ENCODE measurements at places on chromosomes 1 and 21. TPM values are rescaled to one million over a fixed set of nuclear protein-coding genes. Genes with fewer than 3 reads are reported as not detected.

GRCh38 chr1:172536256-172536655 is 3.3 kb downstream of the SUCO start:
- no peak for DNase-seq

DNA sequence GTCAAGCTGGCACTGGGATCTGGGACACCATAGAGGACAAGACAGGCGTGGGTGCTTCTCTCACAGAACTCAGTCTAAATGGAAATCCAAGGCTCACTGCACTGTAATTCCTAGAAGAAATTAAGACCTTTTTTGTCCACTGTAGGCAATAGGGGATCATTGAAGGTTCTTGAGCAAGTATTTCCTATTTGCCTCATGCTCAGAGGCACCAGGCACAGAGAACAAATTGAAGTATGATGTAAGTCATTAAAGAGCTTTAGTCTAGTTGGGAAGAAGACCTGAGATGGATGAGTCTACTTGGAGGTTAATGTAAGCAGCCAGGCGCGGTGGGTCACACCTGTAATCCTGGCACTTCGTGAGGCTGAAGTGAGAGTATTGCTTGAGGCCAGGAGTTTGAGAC is 34.6 kb downstream of the EIF2D start:
- DNase-seq = no peak

- no peak for DNase-seq
These were observed 73.5 kb downstream of the CNST start for GRCh38 chr1:246639732-246640131.

GRCh38 chr1:198564716-198565115 is 24.2 kb upstream of the ATP6V1G3 start:
- DNase-seq = no peak

DNA sequence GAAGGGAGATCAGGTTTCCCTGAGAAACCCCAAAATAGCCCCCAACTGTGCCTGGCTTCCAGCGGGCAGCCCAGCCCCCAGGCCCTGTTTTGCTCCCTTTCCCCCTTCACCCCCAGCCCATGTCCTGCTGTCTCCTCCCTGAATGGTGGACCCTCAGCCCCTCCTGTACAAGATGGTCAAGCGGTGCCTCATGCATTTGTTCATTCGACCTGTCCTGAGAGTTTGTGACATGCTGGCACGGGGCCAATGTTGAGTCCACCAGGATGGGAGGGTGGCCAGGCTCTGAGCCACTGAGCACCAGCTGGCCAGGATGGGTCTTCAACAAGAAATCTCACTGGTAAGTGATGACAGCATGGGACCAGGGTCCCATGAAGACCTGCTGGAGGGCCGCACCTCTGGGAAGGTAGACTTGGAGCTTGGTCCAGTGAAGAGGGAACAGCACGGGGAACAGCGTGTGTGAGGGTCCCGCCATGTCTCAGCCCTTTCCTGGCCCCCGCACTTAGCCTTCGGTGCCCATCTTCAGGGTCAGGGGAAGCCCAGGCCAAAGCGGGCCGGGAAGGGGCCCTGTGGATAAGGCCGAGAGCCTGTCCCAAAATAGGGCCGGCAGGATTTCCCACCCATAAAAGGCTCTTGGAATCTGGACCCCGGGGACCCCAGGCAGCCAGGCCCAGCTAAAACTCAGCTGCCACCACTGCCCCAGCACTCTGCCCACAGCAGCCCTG is at the start of gene CALML6:
CALML6 (plus strand) TSS at position 290 of the 722 bp plus-strand sequence; CDS start at position 311, 21 bp downstream.
- DNase-seq = peak; percentile 73

- no peak for DNase-seq
These were observed 103.9 kb downstream of the TGFBR3 start for GRCh38 chr1:91781901-91782622.

DNA sequence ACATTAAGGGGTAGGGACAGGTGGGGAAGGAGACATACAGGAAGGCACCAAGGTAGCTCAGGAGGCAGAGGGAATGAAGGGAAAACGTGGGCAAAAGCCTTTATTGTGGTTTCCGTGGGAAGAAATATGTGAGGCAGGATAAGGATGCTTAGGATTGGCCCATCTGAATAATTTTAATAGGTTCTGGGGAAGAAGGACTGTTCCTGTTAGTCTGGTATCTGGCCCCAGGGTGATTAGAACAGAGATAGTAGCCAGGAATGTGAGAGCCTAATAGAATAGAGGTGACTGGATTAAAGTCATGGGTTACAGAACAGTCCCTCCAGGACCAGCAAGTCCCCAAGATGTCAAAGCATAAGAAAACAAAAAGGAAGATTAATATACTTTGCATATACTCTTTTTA is 545.2 kb upstream of the CAMK1G start:
- no peak for DNase-seq

DNA sequence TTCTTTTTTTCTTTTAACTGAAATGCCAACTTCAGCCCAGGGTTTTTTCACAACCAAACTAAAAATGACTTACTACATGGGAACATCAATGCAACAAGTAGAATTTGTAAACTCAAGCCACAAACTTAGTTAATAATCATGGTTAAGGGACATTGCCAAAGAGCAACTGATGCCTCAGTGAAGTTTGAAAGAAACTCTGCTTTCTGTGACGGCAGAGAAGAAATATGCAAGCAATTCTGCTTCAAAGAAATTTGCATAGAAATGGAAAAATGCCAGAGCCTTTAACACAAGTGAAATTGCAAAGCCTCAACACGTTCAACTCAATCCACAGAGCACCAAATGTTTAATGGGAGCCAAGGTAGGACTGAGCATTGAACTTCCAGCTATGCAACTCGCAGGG is 5.0 kb upstream of the CHD5 start:
- no peak for DNase-seq

GRCh38 chr1:228120857-228121489 is 11.9 kb upstream of the MRPL55 start:
- DNase-seq = no peak

- DNase-seq = no peak
These were observed 3.3 kb upstream of the FAM78B start for GRCh38 chr1:166170075-166170474.

DNA sequence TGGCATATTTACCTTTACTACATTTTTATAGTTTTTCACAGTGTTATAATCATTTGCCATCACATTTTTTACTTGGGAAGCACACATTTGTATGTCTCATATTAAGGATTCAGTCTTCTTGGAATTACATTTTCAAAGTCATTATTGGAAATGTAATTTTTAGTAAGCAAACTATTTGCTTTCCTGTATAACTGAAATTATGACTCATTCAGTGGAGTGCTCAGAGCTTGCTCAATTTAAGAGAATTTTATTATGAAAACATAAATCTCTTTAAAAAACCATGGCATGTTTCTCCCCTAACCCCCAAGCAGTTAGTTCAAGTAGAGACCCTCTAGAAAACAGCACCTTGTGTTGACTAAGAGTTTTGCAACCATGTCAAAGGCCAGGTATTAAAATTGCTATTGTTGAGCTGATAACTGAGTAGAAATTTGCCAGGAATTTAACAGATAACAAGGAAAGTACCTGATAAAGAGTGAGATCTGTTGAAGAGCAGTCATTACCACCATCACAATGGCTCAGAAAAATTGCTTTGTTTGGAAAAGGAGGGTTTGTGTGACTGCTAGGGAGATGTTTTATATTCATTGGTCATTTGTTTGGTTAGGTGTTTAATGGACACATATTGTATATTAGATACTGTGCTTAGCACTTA is 105.9 kb downstream of the KCNK2 start:
- DNase-seq = no peak

DNA sequence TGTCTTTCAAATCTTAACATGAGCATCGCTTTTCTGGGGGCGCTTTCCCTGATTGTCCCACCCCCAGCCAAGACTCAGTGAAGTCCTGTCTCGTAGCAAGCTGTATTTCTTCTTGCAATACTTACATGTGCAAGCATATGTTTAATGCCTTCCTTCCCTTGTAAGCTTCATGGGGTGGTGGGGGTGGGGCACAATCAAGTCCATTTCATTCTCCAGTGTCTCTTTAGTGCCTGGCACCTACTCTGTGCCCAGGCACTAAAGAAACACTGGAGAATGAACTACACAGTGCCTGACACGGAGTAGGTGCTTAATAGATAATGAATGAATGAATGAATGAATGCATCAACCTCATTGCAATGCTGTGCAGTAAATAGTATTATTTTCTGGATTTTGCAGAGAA is 143.1 kb downstream of the PLPP3 start:
- DNase-seq = no peak

GRCh38 chr1:109640285-109640865 is 15.5 kb upstream of the GSTM4 start:
- DNase-seq = peak; percentile 95

The SRGAP2B gene
- polyA plus RNA-seq = 4.7 TPM

The TRPM2 gene
- 20.5 TPM for polyA plus RNA-seq

The PGLYRP3 gene
- polyA plus RNA-seq = not detected

The CYP4A11 gene
- not detected for polyA plus RNA-seq

The NHLH1 gene
- 0.08 TPM for polyA plus RNA-seq

The NTMT2 gene
- not detected for polyA plus RNA-seq

The PSRC1 gene
- polyA plus RNA-seq = 3.5 TPM

The TRIM45 gene
- polyA plus RNA-seq = 8.1 TPM
